ENCODE measurements at places on chromosomes 13 and 19.

- no peak for DNase-seq
Observed at GRCh38 chr13:61546911-61547310, 131.3 kb upstream of the PCDH20 start.

DNA sequence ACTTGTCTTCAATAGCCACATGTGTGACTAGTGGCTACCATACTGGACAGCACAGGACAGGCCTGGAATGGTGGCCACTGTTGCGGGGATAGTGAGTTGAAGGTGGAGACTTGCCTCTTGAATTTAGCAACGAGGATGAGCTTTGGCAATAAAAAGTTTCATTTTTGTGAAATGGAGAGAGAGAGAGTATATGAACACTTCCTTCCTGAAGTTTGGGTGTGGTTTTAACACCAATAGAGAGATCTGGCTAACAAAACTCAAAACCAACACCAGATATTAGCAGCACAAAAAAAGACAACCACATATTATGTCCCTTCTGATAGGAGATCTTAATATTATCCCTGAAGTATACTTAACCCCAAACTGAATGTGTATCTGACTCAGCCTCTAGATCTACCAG is 6.3 kb upstream of the LRFN3 start:
- no peak for DNase-seq

DNA sequence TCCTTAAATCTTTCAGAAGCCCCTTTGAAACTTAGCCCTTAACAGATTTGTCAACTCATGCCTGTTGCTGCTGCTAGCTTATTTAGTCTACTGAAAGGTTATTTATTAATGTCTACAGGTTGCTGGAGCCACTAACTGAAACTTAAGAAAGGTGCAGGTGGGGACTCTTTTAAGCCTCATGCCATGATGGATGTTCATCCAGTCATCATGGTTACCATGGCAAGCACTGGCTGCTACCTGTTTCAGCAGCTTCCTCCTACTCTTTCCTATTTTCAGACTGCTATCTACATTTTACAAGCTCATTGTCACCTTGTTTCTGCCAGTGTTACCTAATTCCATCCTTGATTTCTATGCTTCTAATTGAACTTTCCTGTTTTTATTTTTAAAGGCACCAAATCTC is 27.1 kb downstream of the DGKH start:
- DNase-seq: no peak

GRCh38 chr19:49678985-49679770 is 2.1 kb downstream of the PRMT1 start:
- no peak for DNase-seq

GRCh38 chr13:22801402-22802003 is 379.3 kb upstream of the SGCG start:
- DNase-seq: no peak

DNA sequence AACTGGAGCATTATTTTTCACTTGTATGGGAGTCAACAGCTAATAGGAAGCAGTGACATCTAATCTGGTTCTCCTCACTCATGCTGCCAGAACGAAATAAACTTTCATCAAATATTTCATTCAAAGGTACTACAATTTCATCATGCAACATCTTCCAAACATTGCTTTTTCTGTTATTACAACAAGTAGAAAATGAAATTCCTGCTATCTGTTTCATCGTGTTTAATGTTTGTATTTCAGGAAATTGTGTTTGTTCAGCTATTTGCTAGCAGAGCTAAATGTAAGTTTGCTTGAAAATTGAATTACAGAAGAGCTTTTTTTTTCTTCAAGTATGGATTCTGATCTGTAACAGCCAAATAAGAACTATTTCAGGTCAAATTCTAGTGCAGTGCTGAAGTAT is 90.1 kb downstream of the SLITRK6 start:
- DNase-seq: no peak

DNA sequence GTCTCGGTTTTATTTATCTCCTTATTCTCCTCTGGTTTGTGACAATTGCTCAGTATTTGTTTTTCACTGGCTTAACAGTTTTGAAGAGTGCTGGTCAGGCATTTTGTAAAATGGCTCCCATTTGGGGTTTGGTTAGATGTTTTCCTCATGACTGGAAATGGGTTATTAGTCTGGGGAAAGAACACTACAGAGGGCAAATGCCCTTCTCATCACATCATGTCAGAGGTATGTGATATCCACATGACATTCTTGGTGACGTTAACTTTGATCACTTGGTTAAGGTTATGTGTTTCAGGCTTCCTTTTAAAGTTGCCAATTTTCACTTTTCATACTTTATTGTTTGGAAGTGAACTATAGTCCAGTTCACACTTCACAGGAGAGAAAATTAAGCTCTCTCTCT is 74.8 kb upstream of the KLHL1 start:
- peak; percentile 35 for DNase-seq

GRCh38 chr13:112331675-112332074 is 44.5 kb upstream of the SPACA7 start:
- no peak for DNase-seq

DNA sequence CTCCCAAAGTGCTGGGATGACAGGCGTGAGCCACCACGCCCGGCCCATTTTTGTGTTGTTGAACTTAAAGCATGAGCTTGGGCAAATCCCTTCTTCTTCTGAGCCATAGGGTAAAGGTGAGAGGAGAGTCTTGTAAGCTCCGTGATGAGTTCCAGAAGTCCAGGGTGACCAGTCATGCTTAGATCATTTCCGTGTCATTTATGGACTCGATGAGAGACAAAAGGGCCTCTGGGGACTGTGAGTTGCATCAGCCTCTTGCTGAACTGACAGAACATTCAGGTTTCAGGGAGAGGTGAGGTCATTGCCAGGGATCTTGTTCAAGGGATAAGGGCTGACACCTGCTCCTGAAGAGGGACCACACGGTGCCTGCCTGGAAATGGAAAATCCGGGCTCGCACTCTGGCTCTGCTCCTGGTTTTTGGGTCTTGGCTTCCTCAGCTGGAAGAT is 53.6 kb downstream of the GADD45B start:
- peak; percentile 37 for DNase-seq

DNA sequence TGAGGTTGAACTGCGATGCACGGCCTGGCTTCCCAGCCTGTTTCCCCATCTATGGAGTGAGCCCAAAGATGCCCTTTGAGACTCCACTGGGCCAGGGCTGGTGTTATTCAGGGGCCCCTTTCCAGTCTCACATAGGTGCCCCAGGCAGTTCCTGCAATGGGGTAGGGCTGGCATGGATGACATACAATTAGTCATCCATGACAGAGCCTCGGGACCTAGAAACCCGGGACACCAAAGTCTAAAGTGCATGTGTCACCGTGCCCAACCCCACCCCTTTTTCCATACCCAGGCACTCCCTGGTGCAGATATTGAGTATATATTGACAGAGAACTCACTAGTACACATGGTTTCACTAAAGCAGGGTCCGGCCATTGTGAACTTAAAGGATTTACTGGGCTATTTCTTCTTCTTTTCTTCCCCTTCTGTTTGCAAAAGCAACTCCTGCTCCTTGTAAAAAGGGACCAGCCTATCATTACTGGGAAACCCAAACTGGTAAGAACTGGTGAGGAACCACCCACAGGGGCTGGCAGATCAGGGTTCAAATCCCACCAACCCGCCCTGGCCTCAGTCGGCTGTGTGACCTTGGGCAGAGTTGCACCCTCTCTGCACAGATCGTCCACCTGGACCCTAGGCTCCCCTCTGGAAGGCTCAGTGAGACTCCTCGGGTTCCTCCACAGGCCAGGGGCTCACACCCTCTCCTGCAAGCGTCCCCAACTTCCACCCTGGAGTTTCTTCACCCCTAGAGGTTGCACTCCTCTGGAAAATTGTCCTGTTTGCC is 2.7 kb downstream of the B3GNT3 start:
- DNase-seq: no peak

GRCh38 chr13:45728759-45729158 is 26.6 kb downstream of the CBY2 start:
- no peak for DNase-seq

- DNase-seq: no peak
Observed at GRCh38 chr19:56727677-56728076, 56.1 kb upstream of the ZNF835 start.

DNA sequence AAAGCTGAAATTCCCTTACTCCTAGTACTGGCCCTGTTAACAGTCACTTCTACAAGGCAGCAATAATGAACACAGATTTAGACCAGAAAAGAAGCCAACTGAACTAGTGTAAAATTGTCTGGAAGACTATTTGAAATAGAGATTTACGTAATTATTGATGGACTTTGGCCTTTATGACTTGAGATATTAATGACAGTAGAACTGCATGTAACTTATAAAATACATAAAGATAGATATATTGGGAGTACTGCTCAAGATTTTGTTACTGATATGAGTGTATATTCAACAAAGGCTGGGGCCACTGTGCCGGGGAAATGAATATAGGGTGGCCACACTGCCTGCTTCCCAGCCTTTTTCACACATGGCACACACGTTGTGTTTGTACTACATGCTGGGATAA is 88.8 kb downstream of the STARD13 start:
- DNase-seq: no peak

DNA sequence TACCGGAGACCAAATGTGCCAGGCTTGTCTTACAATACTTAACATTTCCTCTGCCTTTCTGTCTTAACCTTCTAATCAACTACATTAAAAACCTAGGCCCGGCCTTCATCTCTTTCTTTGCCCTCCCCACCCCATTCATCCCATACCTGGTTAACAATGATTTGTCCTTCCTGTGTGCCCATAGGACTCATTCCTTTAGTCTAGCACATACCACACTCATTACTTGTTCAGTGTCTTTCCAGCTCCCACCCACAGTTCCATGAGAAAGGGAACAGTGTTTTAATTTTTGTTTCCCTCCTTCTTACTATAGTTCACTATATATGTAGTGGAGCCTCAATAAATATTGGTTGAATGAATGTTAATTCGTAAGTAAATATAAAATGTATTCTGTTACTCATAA is 2.4 kb downstream of the CLN5 start:
- DNase-seq: no peak

DNA sequence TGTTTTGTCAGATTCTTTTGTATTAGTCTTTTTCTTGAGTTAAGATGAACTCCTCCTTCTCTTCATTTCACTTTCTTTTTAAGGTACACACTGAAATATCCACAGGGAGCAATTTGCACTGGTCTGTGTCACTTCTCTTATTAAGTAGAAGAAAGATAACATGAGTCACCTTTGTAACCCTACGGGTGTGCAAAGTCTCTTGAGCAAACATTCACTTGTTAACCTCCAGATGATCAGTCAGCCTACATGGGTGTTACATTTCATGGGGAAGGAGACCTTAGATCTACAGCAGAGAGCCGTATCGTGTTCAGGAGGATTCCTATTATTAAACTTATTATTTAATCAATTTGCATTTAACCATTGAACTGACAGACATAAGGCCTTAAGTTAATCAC is 5.1 kb downstream of the ZNF507 start:
- DNase-seq: no peak

DNA sequence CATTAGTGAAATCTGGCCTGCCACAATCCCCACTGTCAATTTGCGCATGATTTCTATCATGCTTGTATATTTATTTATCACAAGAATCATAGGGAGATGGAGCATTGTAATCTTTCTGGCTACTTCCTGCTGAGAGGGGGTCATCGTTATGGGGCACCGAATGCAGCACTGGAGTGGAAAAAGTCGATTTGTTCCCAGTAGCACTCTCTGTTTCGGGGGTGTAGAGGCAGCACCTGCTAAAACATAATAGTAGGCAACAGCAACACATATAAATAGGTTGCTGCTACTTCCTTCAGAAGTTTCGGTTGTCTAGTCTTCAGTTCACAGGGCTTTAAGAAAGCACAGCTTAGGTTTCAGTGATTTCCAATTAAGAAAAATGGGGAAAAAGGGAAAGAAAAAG is 23.4 kb upstream of the CEACAM21 start:
- no peak for DNase-seq

DNA sequence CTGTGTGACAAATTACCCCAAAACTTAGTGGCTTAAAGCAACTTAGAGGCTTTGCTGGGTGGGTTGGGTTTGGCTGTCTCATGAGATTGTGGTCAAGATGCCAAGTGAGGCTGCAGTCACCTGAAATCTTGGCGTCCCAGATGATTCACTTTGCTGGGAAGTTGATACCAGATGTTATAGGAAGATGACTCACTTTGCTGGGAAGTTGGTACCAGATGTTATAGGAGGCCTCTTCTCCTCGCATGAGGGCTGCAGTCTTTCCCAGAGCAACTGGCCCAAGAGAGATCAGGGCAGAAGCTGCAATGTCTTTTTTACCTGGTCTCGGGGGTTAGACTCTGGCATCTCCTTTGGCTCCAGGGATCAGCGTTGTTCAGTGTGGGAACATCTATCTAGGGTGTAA is 16.8 kb downstream of the TEX29 start:
- DNase-seq: peak; percentile 55

- DNase-seq: no peak
Observed at GRCh38 chr19:55176076-55176475, 4.0 kb downstream of the SYT5 start.

DNA sequence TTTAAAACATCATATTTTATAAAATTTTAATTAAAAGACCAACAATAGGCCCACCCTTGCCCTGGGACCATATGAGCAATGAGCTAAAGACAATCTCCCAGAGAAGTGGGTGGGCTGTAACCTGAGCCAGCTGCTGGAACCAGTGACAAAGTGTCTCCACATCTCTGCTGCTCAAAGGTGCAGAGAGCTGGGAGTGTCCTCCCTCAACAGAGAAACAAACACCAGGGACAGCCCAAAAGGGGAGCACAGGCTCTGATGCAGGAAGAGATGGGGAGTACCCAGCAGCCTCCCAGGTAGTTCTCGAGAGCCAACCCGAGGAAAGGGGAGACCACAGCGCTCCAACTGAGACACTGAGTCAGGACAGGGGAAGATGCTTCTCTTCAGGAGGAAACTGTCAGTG is 39.1 kb downstream of the DOCK9 start:
- no peak for DNase-seq

DNA sequence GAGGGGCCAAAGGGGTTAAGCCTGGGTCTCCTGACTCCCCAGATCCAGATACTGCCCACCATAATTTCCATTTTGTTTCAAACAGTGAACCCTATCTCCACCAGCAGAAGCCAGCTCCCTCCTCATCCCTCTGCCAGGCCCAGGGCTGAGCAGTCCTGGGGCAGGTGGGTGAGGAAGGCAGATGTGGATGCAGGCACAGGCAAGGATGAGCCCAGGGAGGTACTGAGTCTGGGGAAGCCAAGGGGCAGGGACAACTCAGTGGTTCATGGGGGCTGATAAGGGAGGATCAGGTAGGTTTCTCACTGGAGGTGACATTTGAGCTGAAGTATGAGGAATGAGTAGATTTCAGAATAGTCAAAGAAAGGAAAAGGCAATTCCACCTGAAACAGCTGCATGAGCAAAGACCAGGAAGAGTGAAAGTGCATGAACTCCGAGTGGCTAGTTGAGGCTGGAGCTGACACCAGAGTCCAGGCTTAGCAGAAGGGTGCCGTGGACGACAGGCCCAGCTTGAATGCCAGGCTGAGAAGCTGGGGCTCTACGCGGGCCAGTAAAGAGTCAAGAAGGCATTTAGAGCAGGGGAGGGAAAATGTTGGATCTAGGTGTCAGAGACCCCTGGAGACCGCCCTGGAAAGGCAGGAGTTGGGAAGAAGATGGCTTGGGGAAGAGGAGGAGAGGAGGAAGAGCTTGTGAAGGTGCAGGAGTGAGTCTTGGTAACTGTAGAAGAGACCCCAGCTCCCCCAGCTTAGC is 10.3 kb downstream of the CIC start:
- no peak for DNase-seq

- DNase-seq: no peak
Observed at GRCh38 chr19:53971673-53972072, 8.9 kb downstream of the CACNG8 start.

All from non-pigmented ciliary epithelial cell (primary cell).